ENCODE measurements at places on chromosomes 5 and 9. TPM values are rescaled to one million over a fixed set of nuclear protein-coding genes. Genes with fewer than 3 reads are reported as not detected.

- no peak overlapping the region for H3K27ac ChIP-seq
- H3K27me3 ChIP-seq: no peaks in the 10 kb centered on the region
- no peak for DNase-seq
Measured at GRCh38 chr5:166595274-166595951, 1696.0 kb upstream of the WWC1 start.

GPR150 gene
- total RNA-seq: not detected

DMRTA1 gene
- 0.25 TPM for total RNA-seq

GRCh38 chr5:41122459-41122858 is 51.3 kb upstream of the MROH2B start:
- H3K4me3 ChIP-seq: no peak overlapping the region
- no peaks in the 10 kb centered on the region for H3K4me1 ChIP-seq
- H3K27ac ChIP-seq: no peak overlapping the region
- no peak for DNase-seq

DNA sequence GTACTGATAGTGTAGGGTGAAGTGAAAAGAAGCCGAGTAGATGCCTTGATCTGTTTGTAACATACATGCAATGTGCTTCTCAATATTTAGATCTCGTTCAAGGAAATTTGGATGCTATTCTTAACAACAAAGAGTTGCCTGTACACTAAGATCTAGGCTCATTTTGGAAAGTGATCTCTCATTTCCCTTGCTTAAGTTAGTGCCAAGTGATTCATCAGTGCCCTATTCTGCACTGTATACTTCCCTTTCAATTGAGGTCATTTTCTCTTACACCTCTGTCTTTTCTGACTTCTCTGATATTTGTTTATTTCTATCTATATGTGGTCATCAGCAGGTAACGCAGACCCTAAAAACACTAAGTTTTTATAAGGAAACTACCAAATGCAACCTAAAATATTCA is 528.6 kb upstream of the PTPRD start:
- no peak overlapping the region for H3K27ac ChIP-seq
- no peaks in the 10 kb centered on the region for H3K27me3 ChIP-seq
- H3K36me3 ChIP-seq: no peaks in the 10 kb centered on the region

GRCh38 chr9:107276966-107277710 is 5.9 kb upstream of the RAD23B start:
- H3K27me3 ChIP-seq: no peaks in the 10 kb centered on the region
- H3K4me1 ChIP-seq: peaks cover 20% of the 10 kb centered on the region
- no peak overlapping the region for H3K27ac ChIP-seq
- no peak overlapping the region for H3K4me3 ChIP-seq

TXNDC8 gene
- total RNA-seq: not detected

MYMK gene
- total RNA-seq: not detected

DNA sequence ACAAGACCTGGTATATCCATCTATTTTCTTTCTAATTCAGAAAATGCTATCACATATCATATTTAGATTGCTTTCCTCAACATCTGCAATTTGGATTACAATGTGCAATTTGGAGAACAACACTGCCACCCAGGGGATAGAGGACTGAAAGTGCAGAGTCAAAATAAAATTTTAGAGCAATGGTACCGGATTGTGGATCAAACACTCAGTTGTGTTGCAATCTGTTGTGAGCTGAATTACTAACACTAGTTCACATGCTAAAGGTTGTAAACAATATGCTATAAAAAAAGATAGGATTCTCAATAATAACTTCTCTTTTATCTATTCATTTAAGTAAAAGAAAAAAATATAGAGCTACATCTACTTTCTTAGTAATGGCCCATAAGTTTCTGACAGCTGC is 11.9 kb upstream of the SRFBP1 start:
- H3K27ac ChIP-seq: no peak overlapping the region
- H3K27me3 ChIP-seq: no peaks in the 10 kb centered on the region
- DNase-seq: no peak
- H3K36me3 ChIP-seq: no peaks in the 10 kb centered on the region

GRCh38 chr5:12177851-12178250 is 273.6 kb upstream of the CTNND2 start:
- no peaks in the 10 kb centered on the region for H3K36me3 ChIP-seq
- DNase-seq: no peak
- no peaks in the 10 kb centered on the region for H3K4me1 ChIP-seq
- H3K27ac ChIP-seq: no peak overlapping the region
- H3K4me3 ChIP-seq: no peak overlapping the region
- H3K27me3 ChIP-seq: no peaks in the 10 kb centered on the region

DNA sequence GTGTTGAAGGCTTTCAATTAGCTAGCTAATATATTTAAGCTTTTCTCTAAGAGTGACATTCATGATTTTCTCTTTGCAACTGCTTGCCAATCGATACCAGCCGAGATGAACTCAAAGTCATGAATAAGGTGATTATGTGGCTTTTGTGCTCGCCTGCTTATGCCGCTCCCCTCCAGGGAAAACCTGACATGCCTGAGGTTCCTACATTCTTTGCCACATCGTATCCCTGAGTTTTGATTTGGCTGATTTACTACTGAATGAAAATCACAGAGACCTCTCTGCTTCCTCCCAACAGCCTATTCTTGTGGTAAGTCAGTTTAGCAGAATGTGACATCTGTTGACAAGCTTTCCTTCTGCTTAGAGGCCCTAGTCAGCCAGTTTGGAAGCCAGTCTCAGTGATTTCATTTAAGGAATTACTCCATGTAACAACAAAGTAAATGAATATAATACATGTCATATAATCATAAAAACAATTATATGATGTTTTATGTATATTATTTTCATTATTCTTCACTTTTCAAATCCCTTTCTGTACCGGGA is 513.4 kb downstream of the CSNK1G3 start:
- no peak overlapping the region for H3K4me3 ChIP-seq
- H3K36me3 ChIP-seq: no peaks in the 10 kb centered on the region
- DNase-seq: no peak
- peaks cover 3% of the 10 kb centered on the region for H3K4me1 ChIP-seq
- no peak overlapping the region for H3K27ac ChIP-seq

PFN3 gene
- not detected for total RNA-seq

- H3K4me1 ChIP-seq: peaks cover 10% of the 10 kb centered on the region
- H3K27ac ChIP-seq: no peak overlapping the region
- no peak overlapping the region for H3K4me3 ChIP-seq
- no peak for DNase-seq
- H3K27me3 ChIP-seq: peaks cover 87% of the 10 kb centered on the region
- H3K36me3 ChIP-seq: no peaks in the 10 kb centered on the region
Measured at GRCh38 chr5:139903450-139903794, 107.8 kb downstream of the PSD2 start.

ADAMTS13 gene
- total RNA-seq: 0.24 TPM

Data from SJSA1 (cell line).